Fibroblast of the aortic adventitia (primary cell): ENCODE measurements at places on chromosomes 3 and 15. TPM values are rescaled to one million over a fixed set of nuclear protein-coding genes. Genes with fewer than 3 reads are reported as not detected.
A peak's percentile ranks its signal among the peaks of the same experiment; 100 is the strongest.

Gene BRPF1
- total RNA-seq: 7.8 and 13.9 TPM in 2 replicates

DNA sequence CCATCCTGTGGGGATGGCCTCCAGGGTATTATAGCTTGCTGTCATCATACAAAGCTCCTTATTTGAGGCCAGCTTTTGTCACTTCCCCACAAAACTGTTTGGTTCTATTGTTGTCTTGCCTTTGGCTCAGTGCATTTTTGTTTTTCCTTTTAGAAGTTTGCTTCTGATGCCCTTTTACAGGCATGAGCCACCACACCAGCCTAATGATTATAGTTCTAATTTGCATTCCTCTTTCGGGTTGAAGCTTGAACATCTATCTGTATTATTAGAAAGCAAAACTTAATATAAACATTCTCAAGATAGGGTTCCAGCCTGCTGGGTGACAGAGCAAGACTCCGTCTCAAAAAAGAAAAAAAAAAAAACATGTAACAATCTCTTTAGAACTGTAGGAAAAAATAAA lies 39.8 kb downstream of the SMARCC1 start:
- no peak for DNase-seq

DNA sequence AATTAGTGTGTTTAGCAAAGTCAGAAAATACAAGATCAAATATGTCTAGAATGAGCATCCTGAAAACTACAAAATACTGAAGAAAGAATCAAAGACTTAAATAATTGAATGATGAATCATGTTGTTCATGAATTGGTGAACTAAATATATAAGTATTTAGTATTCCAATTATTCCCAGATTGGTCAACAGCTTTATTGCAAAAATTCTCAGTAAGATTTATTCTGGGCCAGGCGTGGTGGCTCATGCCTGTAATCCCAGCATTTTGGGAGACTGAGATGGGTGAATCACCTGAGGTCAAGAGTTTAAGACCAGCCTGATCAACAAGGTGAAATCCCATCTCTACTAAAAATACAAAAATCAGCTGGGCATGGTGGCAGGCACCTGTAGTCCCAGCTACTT lies 250.0 kb upstream of the NECTIN3 start:
- DNase-seq: no peak

Gene KNL1
- total RNA-seq: 1.3 and 35.9 TPM in 2 replicates

DNA sequence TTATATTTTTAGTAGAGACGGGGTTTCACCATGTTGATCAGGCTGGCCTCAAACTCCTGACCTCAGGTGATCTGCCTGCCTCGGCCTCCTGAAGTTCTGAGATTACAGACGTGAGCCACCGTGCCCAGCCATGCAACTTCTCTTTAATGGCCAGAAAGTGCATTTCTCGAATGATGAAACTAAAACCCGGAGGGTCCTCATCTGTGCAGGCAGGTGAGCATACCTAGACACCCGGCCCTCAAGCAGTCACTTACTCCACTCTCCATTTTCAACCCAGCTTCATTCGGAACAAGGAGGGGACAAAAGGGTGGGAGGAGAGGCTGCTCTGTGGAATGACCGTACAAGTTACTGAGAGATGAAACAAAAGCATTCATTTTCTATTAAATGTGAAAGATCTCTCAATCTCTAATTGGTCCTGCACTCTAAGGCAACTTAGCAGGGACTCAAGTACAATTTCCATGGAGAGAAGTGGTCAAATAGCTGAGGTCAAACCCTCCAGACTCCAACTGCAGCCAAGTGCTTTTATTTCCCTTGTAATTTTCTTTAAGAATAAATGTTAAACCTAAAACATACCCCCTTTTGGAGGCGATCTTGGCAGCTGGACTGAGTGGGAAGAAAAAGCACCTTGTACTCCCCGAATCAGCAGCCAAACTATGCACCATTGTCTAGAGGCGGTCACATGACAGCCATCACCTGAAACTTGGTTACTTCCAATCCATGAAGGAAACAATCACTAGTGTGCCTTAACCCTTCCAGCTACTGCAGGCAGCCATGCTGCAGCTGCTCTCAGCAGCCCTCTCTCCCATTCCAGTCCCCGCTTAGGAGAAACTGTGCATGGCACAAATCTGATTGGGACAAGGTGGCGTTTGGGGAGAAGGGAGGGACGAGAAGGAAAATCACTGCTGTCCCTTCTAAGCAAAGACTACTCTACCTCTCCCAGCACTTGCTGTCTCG lies 62.2 kb downstream of the VGLL4 start:
- DNase-seq: no peak

DNA sequence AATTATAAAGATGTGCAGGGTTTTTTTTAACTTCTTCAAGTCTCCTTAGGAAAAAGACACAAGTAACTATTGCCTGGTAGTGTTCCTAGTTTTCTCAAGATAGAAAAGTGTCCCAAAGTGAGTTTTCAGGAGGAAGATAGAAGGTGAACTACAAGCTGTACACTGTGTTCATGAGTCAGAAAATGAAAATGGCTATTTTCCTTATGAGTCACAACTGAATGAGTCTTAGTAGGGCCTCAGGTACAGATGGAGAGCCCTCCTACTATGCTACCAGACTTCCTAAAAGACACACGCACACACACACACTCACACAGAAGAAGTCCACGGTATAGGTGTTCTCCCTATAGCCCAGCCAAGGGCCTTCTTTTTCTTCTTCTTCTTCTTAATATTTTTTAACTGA lies 3.1 kb downstream of the MYO1E start:
- DNase-seq: no peak

Gene CD86
- not detected in 2 replicates for total RNA-seq

Gene CCDC33
- total RNA-seq: 0.09 TPM in 1 of 2 replicates, not detected in the other

Gene OR5K4
- not detected in 2 replicates for total RNA-seq

- no peak for DNase-seq
Measured at GRCh38 chr3:169342652-169343505, 320.6 kb downstream of the MECOM start.

Gene CLRN1
- total RNA-seq: not detected in 2 replicates

DNA sequence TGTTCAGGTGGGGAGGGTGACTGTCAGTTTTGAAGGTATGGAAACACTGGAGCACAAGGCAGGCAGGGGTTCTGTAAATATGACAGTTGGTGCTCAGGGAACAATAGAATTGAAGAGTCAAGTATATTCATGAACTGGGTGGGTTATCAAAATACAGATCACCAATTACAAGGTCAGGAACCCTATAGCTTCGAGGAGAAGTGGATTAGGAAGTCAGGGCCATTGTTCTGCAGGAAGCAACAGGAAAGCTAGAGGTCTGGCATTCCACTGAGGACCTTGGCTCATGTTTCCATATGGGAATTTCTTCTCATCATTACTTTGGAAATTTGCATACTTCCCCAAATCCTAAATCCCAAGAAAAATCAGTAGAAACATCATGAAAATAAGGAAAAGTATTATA lies 125.9 kb downstream of the MYRIP start:
- no peak for DNase-seq

Gene C3orf18
- total RNA-seq: 13.3 and 16.4 TPM in 2 replicates

- DNase-seq: peak; percentile 53
Measured at GRCh38 chr15:82663186-82663600, 16.0 kb upstream of the CPEB1 start.

- peak; percentile 8 for DNase-seq
Measured at GRCh38 chr15:101710806-101711205, 13.5 kb downstream of the TARS3 start.

Gene KCNMB3
- 0.08 and 2.2 TPM in 2 replicates for total RNA-seq

- no peak for DNase-seq
Measured at GRCh38 chr3:14273901-14274611, 95.4 kb downstream of the LSM3 start.

- peak; percentile 96 for DNase-seq
Measured at GRCh38 chr3:14947886-14948608, 664 bp downstream of the NR2C2 start.

DNA sequence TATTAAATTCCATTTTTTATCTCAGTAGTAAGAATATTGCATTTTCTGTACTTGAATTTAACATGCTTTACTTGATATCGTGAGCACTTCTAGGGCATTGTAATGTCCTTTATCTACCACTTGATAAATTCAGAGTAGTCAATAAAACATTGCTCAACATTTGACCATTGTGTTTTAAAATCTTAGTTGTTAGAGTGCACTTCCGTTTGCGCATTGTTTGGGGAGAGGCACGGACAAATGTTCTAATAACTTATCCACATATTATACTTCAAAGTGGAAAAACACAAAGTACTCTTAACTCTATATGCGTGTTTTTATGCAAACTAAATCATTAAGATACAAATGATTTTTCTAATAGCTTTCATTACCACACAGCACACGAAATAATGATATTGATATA lies 419 bp downstream of the FAM227B start:
- DNase-seq: peak; percentile 87

DNA sequence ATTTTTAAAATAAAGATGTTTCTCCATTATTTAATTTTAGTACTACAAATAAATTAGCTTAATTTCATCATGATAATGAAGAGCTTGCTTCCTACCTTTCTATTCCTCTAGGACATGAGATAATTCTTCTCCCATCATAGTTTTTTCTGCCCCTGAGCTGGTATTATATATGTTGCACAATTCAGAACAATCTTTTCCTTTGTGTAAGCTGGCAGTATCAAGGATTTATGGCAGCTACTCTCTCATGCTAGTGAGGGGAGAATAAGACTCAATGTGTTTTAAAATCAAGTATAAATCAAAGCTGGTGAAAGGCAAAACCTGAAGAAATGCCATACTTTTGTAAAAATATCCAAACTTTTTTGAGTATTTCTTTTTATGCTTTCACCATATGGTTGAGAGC lies 1405.3 kb downstream of the SI start:
- DNase-seq: no peak

Gene CPN2
- total RNA-seq: not detected in 2 replicates

- DNase-seq: no peak
Measured at GRCh38 chr3:12663401-12663935, 449 bp downstream of the RAF1 start.

Gene BHLHE40
- 22.9 and 36.1 TPM in 2 replicates for total RNA-seq

Gene FOXB1
- total RNA-seq: not detected in 2 replicates

- no peak for DNase-seq
Measured at GRCh38 chr3:128763967-128764366, 38.0 kb downstream of the RAB7A start.

- no peak for DNase-seq
Measured at GRCh38 chr15:99102332-99103235, 2.3 kb upstream of the SYNM start.

GRCh38 chr3:185549122-185549521 lies 3.3 kb downstream of the LIPH start:
- peak; percentile 100 for DNase-seq

- DNase-seq: no peak
Measured at GRCh38 chr3:30393079-30393478, 213.3 kb upstream of the TGFBR2 start.

GRCh38 chr3:97983933-97984491 lies 11.8 kb upstream of the RIOX2 start:
- no peak for DNase-seq

Gene CPB1
- 0.18 and 5.6 TPM in 2 replicates for total RNA-seq

DNA sequence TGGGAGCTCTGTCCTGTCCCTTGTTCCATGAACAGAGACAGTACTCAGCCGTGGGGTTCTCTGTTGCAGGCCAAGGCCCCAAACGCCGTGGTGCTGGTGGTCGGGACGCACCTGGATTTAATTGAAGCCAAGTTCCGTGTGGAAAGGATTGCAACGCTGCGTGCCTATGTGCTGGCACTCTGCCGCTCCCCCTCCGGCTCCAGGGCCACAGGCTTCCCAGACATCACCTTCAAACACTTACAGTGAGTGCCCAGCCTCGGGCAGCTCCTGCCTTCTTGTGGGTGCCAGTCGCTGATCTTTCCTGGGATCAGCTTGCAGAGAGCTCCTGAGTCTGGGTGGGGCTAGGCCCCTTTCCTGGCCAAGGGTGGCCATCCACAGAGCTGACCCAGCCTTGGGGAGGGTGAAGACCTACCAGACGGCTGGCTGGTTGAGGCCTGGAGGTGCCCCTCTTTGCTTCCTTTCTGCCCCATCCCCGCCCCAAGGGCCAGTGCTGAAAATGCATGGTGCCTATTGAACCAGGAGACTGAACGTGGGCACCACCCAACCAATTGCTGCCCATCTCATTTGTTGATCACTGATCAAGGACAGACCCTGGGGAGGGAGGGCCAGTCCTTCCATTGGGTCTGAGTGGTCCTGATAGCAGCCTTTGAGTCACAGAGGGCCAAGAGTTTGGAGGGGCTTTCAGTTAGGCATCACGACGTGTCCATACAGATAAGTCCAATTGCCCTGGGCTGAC lies 106.9 kb downstream of the LRRK1 start:
- DNase-seq: no peak

DNA sequence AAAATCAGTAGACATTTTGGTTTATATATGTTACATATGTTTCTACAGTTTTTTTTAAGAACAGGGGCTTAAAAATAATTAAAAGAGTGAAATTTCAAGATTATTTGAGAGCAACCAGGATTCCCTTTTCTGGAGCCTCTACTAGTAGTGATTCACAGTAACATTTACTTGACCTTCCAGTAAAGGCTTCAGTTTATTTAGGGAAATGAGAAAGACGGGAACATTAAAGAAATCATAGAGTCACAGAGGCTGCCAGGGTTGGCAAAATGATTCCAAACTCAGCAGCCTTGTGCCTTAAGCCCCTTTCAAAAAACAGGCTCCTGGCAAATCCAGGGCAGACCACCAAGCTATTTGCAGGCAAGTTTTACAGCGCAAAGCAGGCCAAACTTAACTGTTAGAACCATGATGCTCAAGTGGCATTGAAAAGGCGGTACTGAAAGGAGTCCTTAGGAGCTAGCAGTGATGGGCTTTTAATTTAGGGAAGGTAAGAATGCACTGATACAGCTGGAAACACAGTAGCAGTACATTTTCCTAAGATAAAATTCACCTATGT lies 201.1 kb upstream of the ADAMTS9 start:
- DNase-seq: no peak

DNA sequence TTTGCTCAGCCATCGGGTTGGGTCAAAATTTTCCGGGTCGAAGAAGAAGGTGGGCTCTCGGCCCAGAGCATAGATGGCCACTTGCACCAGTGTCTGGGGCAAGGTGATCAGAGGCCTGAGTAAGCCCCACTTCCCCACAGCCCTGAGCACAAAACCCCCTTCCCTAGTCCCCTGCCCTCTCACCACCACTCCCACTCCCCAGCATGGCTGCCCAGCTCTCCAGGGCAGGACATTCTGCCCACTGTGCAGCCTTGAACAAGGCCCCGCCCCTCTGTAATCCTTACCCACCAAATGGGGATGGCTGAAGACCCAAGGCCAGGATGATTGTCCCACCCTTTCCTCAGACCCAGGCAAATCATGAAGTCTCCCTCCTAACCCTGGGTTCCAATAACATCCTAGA lies 28.8 kb downstream of the CYP11A1 start:
- DNase-seq: no peak

- DNase-seq: peak; percentile 11
Measured at GRCh38 chr3:62638316-62638715, 236.9 kb downstream of the CADPS start.

Gene INKA1
- 4.4 and 9.5 TPM in 2 replicates for total RNA-seq
